ENCODE measurements at places on chromosomes 4 and X.

GRCh38 chrX:68480969-68481368 lies 17.9 kb upstream of the YIPF6 start:
- no peak for DNase-seq

GRCh38 chr4:121146530-121146929 lies 17.6 kb downstream of the TNIP3 start:
- DNase-seq: no peak

- no peak for DNase-seq
Observed at GRCh38 chr4:94420356-94420755, 31.4 kb upstream of the PDLIM5 start.

DNA sequence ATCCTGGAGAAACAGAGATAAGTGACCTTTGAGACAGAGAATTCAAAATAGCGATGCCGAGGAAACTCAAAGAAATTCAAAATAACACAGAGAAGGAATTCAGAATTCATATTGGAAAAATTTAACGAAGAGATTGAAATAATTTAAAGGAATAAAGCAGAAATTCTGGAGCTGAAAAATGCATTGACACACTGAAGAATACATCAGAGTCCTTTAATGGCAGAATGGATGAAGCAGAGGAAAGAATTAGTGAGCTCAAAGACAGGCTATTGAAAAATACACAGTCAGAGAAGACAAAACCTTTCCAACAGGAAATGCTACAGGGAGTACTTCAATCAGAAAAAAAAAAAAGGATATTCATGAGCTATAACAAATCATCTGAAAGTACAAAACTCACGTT lies 185.8 kb downstream of the PARM1 start:
- DNase-seq: no peak

- no peak for DNase-seq
Observed at GRCh38 chrX:151852294-151852693, 60.4 kb upstream of the MAGEA4 start.

GRCh38 chr4:20895208-20895607 lies 194.9 kb downstream of the PACRGL start:
- DNase-seq: no peak

DNA sequence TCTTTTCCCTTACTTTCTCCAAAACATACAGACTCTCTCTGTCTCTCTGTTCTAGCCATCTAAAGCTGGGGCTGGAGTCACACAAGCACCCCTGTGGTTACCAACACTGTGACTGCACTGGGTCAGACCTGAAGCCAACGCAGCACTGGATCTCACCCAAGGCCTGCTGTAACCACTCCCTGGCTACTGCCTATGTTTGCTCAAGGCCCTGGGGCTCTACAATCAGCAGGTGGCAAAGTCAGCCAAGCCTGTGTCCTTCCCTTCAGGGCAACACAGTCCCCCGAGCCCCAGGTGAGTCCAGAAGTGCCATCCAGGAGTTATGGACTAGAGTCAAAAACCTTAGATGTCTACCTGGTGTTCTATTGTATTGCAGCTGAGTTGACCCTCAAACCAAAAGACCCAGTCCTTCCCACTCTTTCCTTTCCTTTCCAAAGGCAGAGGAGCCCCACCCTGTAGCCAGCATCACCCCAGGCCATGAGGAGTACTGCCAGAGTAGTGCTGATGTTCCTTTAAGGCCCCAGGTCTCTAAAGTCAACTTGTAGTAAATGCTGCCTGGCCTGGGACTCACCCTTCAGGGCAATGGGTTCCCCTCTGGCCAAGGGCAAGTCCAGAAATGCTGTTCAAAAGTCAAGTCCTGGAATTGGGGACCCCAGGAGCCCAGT lies 58.8 kb upstream of the RAP2C start:
- no peak for DNase-seq

- DNase-seq: no peak
Observed at GRCh38 chr4:159142681-159143384, 40.0 kb downstream of the RAPGEF2 start.

- DNase-seq: no peak
Observed at GRCh38 chr4:10690185-10690907, 5.8 kb upstream of the CLNK start.

- DNase-seq: peak; percentile 44
Observed at GRCh38 chr4:140103676-140104075, 50.3 kb downstream of the MAML3 start.

- DNase-seq: no peak
Observed at GRCh38 chrX:19883878-19884277, 3.5 kb downstream of the SH3KBP1 start.

DNA sequence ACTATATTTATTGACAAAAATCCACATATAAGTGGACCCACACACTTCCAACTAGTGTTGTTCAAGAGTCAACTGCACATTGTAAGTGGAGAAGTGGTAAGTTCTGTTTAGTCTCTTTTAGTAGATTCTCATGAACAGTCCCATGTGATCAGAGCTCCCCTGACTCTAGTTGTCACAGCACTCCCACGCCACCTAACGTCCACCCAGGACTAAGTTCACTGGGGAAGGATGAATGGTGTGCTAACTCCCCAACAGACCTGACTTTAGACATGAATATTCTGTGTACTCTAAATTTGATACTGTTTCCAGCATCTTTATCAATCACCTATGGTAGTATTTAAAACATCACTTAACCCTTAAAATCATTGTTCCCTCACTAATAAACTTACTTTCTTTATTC lies 59.8 kb downstream of the PACRGL start:
- DNase-seq: no peak

GRCh38 chr4:110484029-110484428 lies 8.1 kb downstream of the ENPEP start:
- no peak for DNase-seq

DNA sequence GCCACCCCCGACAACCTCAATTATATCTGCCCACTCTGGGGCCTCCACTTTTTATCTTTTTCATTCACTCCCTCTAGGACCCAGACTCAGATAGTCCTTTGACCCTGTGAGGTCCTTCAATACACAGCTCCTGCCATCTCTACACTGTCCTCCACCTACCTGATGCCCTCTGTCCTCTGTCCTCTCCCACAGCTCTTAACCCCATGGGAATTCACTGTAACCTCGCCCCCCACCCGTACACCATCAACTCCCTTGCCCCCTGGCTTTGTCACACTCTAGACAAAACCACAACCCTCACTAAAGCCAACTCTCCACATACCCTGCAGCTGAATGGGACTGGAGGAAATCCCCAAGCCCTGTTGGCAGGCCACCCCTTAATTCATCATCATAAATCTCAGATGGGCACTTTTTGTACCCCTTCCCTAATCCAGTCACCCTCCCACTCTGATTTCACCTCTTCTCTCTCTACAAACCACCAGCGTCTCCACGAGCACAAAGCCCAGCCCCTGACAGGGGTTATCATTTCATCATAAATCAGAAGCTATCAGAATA lies 52.3 kb upstream of the ENPP6 start:
- no peak for DNase-seq

- no peak for DNase-seq
Observed at GRCh38 chr4:37885496-37885895, 5.4 kb upstream of the TBC1D1 start.

DNA sequence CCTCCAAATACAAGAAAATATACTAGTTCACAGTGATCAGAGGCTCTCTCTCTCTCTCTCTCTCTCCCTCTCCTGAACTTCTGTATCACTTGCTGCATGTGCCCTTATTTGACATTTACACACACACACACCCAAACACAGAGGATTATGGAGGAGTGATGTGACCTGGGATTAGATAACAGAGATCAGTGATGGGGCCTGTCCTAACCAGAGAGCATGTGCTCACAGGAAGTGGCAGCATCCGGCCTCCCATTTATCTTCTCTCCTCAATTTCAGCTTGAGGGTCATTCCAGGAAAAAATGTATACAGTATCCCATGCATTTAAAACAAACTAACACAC lies 143.0 kb downstream of the TSPAN5 start:
- no peak for DNase-seq

DNA sequence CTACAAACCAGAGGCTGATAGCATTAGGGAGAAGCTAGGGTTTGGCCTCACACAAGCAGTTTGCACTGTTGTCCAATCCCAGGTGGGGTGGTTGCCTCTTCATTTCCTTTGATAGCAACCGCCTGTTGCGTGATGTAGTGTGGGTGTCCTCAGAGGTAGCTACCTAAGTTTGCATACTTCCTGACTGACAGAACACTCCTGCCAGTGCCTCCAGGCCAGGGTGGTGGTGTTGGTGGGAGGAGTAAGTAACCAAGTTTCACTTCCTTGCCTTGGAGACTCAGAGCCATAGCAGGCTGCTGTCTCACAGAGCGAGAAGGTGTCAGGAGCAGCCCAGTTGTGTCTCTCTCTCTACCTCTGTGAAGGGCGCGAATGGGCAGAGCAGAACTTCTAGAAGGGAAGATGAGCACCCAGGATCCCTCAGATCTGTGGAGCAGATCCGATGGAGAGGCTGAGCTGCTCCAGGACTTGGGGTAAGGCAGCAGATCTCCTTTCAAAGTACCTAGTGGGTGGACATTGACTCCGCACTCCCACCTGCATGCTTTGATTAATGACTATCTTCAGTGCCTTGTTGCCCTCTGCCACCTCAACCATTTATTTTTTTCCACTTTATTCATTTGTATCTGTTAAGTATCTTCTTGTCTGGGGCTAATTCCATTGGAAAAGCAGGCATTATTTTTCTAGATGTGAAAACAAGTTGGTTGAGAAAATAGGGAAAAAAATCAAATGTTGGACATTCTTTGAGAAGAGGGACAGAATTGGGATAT lies at the start of gene DAPP1:
Gene DAPP1 (plus strand): TSS at position 283 of the 764 bp plus-strand sequence. CDS start 87 bp downstream, at position 370.
- DNase-seq: peak; percentile 64

GRCh38 chr4:133694416-133694815 lies 507.2 kb downstream of the PABPC4L start:
- DNase-seq: no peak

DNA sequence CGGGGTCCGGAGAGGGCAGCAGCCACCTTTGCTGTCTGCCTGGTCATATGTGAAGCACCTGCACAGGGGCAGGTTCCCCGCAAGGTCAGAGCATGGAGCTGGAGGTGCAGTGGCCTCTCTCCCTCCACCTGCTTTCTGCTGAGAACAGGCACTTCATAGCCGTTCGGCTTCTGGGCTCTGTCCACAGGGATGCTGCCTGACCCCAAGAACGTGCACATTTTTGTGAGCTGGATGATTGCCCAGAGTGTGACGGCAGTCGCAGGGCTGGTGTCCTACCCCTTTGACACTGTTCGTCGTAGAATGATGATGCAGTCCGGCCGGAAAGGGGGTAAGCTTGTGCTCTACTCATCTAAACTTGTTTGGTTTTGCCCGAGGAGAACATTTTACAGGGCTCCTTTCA lies 2.5 kb downstream of the SLC25A4 start:
- no peak for DNase-seq

DNA sequence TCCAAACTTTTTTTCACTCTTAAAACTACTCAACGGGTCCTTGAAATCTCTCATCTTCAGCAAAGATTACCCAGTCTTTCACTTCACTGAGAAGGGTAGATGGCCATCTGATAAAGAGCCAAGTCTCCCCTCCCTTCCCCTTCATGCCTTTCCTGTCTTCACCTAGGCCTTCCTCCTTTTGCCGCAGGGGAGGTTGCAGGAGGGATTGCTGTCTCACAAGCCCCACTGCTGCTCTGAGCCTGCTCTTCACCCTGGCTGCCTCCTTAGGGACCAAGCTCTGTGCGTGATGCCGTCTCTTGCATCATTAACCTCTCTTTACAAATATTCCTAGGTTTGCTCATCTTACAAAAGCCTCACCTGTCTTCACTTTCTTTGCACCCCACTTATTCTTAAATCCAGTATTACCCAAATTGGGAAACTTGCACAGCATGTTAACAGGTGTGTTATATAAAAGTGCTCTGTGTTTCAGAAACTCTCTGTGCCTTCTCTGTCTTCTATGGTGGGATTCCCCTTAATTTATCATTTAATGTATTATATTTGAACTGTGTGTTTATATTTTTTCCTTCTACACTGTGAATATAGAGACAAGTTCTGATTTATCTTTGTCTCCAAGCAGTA lies 3.8 kb downstream of the ZFX start:
- DNase-seq: no peak

DNA sequence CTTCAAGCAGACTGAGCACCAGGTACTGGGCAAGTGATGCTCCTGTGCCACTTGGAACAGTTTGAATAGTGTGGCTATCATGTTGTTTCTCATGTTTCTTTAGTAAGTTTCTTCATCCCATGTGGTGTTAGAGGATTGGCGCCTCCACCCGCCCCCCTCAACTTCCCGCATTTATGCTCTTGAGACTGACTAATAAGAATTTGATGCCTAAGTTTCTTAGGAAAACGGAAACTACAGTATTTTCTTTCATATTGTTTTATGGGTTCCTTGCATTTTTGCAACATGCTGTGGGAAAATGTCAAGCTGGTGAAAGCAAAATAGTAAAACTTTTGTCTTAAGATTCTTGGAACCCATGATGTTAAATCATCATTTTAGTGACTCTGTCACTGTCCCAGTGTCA lies 101.2 kb upstream of the SLC4A4 start:
- no peak for DNase-seq

DNA sequence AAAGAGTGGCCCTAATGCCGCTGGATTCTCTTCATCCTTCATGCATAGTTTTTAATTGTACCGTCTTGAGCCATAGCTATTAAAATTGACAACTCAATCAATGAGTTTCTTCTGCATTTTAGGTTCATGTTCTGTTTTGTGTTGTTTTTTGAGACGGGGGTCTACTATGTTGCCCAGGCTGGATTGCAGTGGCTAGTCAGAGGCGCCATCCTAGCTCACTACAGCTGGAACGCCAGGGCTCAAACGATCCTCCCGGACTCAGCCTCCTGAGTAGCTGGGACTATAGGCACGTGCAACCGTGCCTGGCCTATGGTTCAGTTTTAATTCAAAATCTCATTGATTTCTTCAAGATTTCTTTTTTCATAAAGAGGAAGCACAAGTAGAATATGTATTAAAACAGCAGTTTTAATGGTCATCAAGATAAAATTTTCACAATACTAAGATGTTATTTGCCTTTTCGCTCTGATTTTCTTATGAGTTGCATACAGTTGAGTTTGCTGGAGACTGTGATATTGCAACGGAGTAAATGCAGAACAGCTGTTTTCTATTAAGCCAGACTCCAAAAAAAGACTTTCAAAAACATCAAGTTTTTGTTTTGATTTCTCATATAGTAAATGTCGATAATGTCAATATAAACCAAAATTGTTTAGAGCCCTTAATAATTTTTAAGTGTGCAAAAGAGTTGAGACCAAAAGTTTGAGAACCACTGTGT lies 1.1 kb upstream of the STX18 start:
- DNase-seq: no peak

DNA sequence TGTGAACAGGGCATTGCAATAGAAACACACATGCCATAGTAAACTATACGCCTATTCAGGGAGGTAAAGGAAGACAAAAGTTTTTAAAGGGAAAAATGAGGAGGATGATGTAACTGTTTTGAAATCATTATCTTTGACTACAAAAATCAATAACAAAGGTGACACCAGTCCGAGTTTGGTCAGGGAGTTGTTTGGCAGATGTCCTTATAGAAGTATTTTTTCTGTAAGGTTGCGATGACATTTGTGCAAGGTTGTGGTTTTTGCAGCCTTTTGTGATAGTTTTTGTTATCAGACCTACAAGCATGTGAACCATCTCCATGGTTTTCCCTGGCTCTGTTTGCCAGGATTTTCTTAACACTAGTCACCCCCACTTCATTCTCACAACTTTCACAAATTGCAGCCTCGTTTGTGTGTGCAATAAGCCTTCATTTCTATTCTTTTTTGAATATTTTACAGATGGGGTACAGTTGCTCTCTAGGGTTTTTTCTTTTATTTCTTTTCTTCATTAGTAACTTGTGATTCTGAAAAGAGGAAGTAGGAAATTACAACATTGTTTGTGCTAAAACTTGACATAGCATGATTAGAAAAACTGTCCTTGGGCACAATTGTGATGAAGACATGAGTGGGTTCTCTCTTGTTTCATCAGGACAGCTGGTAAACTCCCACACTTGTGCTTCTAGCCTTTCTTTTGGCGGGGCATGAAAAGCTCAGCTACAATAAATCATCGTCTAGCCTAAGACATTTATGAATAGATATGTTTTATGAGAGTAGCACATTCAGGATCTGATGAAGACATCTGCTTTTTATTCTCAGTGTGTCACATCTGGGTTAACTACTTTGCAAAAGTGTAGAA lies 60.2 kb upstream of the PNPLA4 start:
- no peak for DNase-seq
